B cell (primary cell): ENCODE measurements at places on chromosomes 5 and 9. TPM values are rescaled to one million over a fixed set of nuclear protein-coding genes. Genes with fewer than 3 reads are reported as not detected.

- DNase-seq = no peak
Measured at GRCh38 chr5:116452774-116453368, 121.8 kb downstream of the SEMA6A start.

DNA sequence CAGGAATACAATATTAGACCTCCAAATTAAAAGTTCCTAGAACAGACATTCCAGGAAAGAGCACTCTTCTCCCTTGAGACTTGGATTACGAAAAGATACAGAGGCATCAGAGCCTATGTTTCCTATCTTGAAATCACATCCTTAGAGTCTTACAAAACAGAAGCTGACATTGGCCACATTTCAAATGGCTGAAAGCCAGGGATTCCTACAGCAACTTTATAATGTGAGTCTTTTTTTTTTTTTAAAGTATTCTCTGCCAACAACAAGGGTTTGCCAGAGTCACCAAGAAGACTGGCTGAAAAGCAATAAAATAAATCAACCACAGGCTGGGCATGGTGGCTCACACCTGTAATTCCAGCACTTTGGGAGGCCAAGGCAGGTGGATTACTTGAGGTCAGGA lies 63.1 kb downstream of the TRPM6 start:
- DNase-seq = no peak

- DNase-seq = no peak
Measured at GRCh38 chr5:154546719-154547118, 68.7 kb upstream of the HAND1 start.

GRCh38 chr9:13948037-13948436 lies 365.9 kb downstream of the NFIB start:
- no peak for DNase-seq

DNA sequence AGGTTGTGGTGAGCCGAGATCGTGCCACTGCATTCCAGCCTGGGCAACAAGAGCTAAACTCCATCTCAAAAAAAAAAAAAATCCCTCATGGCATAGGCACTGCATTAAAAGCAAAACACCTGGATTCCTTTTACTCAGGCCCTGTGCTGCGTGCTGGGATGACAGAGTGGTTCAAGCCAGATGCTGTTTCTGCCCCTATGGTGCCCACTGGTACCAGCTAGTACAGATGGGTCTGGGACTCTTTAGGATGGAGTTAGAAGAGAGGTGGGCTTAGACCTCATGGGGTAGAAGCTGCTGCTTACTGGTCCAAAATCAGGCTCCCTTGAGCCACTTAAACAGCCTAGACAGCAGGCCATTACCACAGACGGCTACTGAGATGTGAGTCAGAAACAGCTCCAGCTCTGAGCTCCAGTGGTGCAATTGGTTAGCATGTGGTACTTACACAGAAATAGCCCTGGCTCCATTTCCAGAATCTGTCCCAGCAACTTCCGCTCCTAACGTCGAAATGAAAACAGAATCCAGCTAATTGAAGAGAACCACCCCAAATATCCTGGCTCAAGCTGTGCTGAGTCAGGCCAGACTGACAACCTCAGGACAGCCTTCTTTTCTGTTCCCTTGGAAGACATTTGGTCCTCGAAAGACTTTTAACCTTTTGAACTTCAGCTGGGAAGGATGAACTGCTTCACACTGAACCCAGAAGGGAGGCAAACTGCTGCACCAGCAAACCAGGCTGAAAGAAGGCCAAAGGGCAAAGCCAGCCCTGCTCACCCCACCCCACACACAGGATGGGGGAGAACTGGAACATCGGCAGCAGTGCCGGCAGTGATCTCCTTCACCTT lies 15.5 kb downstream of the C5orf15 start:
- DNase-seq = no peak

The UBLCP1 gene
- total RNA-seq = 25.1 and 25.5 TPM in 2 replicates

The GDA gene
- total RNA-seq = not detected in 2 replicates
